ENCODE measurements at places on chromosomes 6 and 20. TPM values are rescaled to one million over a fixed set of nuclear protein-coding genes. Genes with fewer than 3 reads are reported as not detected.

Gene OLIG3
- total RNA-seq, result 5.4 TPM

Gene DNAH8
- total RNA-seq, result not detected

- H3K4me1 ChIP-seq, result peaks cover 53% of the 10 kb centered on the region
- H3K27ac ChIP-seq, result peak overlapping the region; percentile 92
- DNase-seq, result no peak
- peak overlapping the region; percentile 42 for H3K4me3 ChIP-seq
Measured at GRCh38 chr6:136284909-136285308, 4.7 kb downstream of the BCLAF1 start.

GRCh38 chr20:32798046-32798981, 21.4 kb upstream of the MAPRE1 start:
- peaks cover 33% of the 10 kb centered on the region for H3K4me1 ChIP-seq
- H3K27ac ChIP-seq, result peak overlapping the region; percentile 91
- H3K27me3 ChIP-seq, result no peaks in the 10 kb centered on the region
- H3K36me3 ChIP-seq, result peaks cover 98% of the 10 kb centered on the region
- no peak for DNase-seq

DNA sequence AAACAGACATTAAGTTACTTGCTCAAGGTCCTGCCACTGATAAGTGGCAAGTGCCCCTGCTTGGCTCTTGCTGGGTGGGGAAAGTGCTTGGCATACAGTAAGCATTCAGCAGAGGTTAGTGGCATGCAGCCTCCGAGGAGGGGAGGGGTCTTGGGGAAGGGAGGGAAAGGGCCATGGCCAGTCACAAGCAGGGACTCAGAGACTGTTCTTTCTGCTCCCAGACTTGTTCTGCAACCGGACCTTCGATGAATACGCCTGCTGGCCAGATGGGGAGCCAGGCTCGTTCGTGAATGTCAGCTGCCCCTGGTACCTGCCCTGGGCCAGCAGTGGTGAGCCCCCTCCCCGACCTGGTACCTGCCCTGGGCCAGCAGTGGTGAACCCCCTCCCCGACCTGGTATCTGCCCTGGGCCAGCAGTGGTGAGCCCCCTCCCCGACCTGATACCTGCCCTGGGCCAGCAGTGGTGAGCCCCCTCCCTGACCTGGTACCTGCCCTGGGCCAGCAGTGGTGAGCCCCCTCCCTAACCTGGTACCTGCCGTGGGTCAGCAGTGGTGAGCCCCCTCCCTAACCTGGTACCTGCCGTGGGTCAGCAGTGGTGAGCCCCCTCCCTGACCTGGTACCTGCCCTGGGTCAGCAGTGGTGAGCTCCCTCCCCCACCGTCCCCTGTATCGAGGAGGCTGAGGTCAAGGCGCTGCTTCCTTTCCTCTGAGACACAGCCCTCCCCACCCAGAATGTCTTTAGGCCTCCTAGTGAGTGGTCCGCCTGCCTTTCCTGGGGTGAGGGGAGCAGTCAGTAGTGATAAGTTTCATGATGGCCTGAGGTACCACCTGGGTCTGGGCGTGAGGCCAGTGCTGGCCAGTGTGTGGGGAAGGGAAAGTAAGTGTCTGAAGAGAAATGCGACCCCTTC, 8.9 kb downstream of the GLP1R start:
- peaks cover 3% of the 10 kb centered on the region for H3K27me3 ChIP-seq
- no peak overlapping the region for H3K27ac ChIP-seq
- no peak for DNase-seq

DNA sequence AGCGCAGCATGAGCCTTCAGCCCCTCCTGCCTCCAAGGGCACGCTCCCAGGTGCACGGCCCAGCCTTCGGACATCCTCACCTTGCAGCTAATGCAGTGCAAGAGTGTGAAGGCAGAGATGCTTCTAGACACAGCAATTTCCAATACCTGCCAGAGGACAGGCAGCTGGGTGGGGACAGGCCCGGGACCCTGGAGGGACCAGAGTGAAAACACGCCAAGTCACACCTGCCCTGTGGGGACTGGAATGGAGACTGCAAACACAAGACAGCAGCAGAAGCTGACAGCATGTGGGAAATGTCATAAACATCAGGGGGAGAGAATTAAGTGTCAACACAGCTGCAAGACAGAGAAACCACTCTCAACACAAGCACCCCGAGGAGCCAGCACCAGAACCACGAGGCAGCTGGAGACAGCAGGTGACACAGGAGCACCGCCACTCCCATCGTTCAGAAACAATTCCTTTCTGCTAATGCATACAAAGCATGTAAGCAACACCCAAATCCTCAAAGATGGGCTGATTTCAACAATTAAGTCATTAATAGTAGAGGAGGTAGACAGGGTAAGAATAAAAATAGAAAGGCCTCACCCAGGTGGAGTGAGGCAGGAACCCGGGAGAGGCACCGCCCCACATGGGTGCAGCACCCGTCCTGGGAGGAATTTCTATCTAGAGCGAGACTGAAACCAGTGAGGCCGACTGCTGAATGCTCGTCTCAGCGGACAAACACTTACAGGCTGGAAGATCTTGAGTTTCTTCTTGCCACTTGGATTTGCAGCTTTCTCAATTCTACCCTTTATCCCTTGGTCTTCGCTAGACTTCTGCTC, 17.1 kb downstream of the DIDO1 start:
- H3K36me3 ChIP-seq, result peaks cover 90% of the 10 kb centered on the region
- DNase-seq, result no peak
- H3K27me3 ChIP-seq, result no peaks in the 10 kb centered on the region
- peak overlapping the region; percentile 79 for H3K27ac ChIP-seq

DNA sequence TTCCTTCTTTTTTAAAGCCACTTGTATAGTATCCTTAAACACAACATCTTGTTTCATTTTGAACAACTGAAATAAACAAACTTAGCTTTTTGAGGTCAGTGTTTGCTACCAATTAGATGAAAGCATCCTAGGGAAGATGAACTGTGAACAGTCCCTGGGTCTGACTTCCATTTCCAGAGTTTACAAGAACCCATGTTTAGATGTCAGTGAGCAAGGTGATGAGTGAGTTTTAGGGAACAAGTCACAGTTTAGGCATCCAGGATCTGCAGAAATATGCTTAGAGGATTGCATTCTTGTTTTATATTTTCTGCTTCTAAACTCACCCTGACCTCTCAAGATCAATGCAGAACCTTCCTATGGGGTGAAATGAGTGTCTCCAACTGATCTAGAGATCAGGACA, 3.0 kb downstream of the ZC2HC1B start:
- DNase-seq, result no peak
- H3K4me1 ChIP-seq, result no peaks in the 10 kb centered on the region
- H3K27me3 ChIP-seq, result no peaks in the 10 kb centered on the region
- H3K4me3 ChIP-seq, result no peak overlapping the region
- peaks cover 34% of the 10 kb centered on the region for H3K36me3 ChIP-seq
- H3K27ac ChIP-seq, result no peak overlapping the region

GRCh38 chr20:3804254-3804751, 8.2 kb downstream of the CDC25B start:
- no peak for DNase-seq
- peaks cover 39% of the 10 kb centered on the region for H3K4me1 ChIP-seq
- H3K36me3 ChIP-seq, result peaks cover 49% of the 10 kb centered on the region
- no peak overlapping the region for H3K4me3 ChIP-seq
- no peak overlapping the region for H3K27ac ChIP-seq
